Stimulated activated CD4-positive, alpha-beta T cell treated with anti-CD3 and anti-CD28 coated beads, Interleukin-12 subunit alpha, Interleukin-12 subunit beta, amount 100 ng/mL, for 4 hours (primary cell): ENCODE measurements at places on chromosomes 1 and 21.

DNA sequence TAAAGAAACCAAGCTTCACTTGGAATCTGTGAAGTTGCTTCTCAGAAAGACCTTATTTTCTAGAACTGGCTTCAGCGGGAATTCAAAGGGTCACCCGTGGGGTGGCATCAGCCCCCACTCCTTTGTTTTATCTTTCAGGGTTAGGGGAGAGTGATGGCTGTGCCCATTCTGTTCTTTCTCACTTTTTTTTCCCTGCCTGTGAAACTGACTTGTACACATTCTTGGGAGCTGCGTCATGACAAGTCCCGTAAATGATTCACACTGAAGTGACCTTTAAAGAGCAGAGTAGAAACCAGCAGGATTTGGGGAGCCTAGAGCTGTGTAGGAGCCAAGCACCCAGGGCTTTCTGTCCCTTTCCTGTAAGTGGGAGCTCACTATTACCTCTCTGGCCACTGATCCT, 43.8 kb downstream of the SLC44A3 start:
- DNase-seq: no peak

GRCh38 chr1:223802032-223802431, 43.7 kb downstream of the TP53BP2 start:
- DNase-seq: no peak

GRCh38 chr1:50109647-50110075, 941 bp downstream of the ELAVL4 start:
- no peak for DNase-seq

- no peak for DNase-seq
Observed at GRCh38 chr1:43930949-43931275, 2.7 kb upstream of the ARTN start.

- DNase-seq: no peak
Observed at GRCh38 chr1:67194209-67194863, 28.1 kb downstream of the IL23R start.

DNA sequence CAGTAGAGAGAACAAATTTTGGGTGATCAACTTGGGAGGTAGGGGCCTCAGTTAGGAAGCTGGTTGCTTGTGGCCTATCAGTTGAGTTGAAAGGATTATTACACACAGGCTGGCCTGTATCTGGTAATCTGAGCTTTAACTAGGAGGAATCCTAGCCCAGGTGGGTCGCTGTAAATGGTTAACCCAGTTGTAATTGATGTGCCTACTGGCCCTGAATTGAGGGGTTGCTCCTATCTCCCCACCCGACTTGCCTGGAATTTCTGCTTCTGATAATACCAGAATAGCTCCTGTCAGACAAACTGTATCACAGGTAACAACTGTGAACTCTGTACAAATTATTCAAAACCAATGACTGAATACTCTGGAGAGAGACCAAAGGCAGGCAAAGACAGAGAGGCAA, 210.4 kb upstream of the RUNX1 start:
- no peak for DNase-seq

GRCh38 chr1:63787875-63788274, 14.1 kb downstream of the ROR1 start:
- no peak for DNase-seq

DNA sequence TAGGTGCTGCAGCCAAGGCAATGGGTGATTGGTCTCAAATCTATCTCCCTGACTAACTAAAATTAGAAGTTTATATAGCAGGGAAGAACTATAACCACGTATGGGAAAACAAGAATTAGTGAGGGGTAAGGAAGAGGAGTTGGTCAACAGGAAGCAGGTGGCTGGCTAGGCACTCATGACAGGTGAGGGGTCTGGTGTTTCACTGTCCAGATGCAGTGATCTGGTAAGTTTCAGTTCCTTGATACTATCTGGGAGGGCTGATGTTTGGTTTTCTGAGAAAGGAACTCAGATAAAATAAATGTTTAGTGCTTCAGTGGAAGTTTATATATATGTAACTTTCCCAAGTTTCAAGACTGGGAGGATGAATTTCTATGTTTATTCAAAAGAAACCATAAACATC, 11.6 kb upstream of the POU2F1 start:
- DNase-seq: no peak

DNA sequence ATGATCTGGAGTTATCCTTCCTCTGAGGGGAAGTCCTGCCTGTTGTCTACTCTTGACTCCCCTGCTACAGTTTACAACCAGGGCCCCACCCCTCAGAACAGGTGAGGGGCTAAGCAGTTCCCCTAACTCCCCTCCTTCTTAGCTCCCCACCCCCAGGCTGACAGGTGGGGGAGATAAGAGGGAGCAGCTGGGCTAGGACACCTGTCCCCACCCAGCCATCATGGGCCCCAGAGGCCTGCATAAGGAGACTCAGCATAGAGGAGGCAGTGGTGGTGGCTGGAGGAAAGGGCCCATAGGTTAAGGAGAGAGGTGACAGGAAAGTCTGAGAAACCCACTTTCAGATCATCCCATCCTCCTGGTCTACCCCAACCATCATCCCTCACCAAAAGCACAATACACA, 6.8 kb downstream of the MEF2D start:
- DNase-seq: no peak
